ENCODE measurements at places on chromosomes 6 and 20. TPM values are rescaled to one million over a fixed set of nuclear protein-coding genes. Genes with fewer than 3 reads are reported as not detected.
A peak's percentile ranks its signal among the peaks of the same experiment; 100 is the strongest.

BHLHE23 gene
- total RNA-seq: 0.22 TPM

BLTP3A gene
- total RNA-seq: 13.8 TPM

PTK6 gene
- not detected for total RNA-seq

PPP1R16B gene
- total RNA-seq: 1.6 TPM

MYCT1 gene
- not detected for total RNA-seq

PCIF1 gene
- 9.5 TPM for total RNA-seq

XKR7 gene
- total RNA-seq: 0.07 TPM

GFRA4 gene
- not detected for total RNA-seq

MYL9 gene
- 12.4 TPM for total RNA-seq

DHX16 gene
- 17.6 TPM for total RNA-seq

MGME1 gene
- 87.2 TPM for total RNA-seq

HLA-DRB5 gene
- total RNA-seq: 3.4 TPM

SCGN gene
- not detected for total RNA-seq

RIPPLY2 gene
- not detected for total RNA-seq

SLC17A4 gene
- total RNA-seq: not detected

SNAP25 gene
- not detected for total RNA-seq

HDGFL1 gene
- not detected for total RNA-seq

DNA sequence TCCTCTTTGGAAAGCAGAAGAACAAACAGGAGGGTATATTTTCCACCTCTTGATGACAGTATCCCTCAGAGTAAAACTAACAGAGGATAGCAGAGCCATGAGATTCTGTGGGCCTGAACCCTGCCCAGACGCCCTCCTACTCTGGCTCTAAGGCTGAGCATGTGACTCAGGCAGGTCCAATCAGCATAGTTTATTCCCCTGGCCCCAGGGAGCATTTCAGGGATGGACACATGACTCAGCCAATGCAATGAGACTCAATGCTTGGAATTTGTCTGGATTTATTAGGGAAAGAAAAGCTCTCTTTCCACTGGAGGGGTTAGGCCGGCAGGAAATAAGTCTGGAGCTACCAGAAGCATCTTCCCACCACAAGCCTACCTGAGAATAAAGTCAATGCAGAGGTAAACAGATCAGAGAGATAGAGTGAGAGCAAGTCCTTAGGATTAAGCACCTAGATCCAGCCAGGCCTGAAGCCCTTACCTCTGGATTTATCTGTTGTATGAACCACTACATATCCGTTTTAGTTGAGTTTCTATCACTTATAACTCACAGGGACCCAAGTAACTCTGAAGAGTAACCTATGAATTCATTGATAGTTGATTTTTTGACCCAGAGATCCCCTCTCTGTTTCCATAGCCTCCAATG, 68.2 kb upstream of the EYA2 start:
- no peak for DNase-seq

GRCh38 chr20:10986586-10986985, 312.8 kb upstream of the JAG1 start:
- DNase-seq: peak; percentile 8

GRCh38 chr6:6661684-6662083, 73.2 kb downstream of the LY86 start:
- no peak for DNase-seq

- DNase-seq: no peak
These were observed 53.5 kb upstream of the BMP6 start for GRCh38 chr6:7672066-7673062.

GRCh38 chr6:119002069-119002468, 67.1 kb upstream of the MCM9 start:
- no peak for DNase-seq

- DNase-seq: peak; percentile 82
These were observed 715.9 kb upstream of the POU3F2 start for GRCh38 chr6:98118397-98119045.

DNA sequence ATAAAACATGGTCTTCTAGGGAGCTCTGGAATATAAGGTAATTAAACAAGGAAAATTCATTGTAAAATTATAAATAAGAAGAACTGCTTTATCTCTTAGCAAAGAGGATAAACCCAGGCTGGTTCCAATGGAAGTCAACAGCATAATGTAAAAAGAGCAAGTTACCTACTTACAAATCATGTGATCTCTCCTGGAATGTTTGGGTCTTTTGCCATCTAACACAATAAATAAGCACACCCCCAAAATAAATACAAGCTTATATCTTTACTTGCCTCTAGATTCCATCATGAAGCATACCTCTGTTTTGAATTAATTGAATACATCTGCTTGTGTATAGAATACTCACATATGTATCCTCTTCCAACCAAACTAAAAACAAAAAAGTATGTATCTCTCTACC, 2.5 kb upstream of the PHACTR1 start:
- DNase-seq: no peak

- peak; percentile 92 for DNase-seq
These were observed 703 bp downstream of the EPHA7 start for GRCh38 chr6:93418408-93419303.

DNA sequence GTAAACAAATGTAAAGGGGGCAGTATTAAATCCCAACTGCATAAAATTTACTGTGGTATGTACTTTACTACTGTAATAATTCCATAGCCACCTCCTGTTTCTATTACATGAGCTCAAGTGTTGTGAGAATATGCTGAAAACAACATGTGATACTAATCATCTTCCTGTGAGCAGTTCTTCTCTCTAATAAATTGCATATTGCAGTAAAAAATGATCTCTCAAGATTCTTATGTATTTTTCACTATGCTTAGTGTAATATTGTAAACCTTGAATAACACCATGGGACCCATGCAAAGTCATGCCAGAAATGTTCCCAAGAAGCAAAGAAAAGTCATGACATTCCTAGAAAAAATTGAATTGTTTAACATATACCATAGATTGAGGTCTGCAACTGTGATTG, 133.0 kb upstream of the ATXN1 start:
- no peak for DNase-seq

GRCh38 chr6:64504503-64504902, 868.9 kb downstream of the PHF3 start:
- DNase-seq: no peak

- no peak for DNase-seq
These were observed 304.9 kb upstream of the PRDM1 start for GRCh38 chr6:105781248-105781647.

DNA sequence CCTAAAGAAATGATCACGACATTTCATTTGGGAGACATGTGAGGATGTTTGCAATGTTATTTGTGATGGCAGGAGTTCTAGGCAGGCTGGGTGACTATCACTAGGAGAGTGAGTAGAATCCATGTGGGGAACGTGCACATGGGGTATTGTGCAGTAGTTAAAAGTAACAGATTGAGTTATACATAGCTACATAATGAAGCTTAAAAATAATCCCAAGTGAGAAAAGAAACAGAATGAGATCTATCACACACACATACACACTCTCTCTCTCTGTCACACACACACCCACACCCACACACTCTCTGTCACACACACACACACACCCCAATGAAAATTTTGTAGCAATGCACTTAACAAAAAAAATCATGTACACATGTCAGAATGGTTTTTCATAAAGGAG, 218.7 kb upstream of the ARG1 start:
- no peak for DNase-seq

DNA sequence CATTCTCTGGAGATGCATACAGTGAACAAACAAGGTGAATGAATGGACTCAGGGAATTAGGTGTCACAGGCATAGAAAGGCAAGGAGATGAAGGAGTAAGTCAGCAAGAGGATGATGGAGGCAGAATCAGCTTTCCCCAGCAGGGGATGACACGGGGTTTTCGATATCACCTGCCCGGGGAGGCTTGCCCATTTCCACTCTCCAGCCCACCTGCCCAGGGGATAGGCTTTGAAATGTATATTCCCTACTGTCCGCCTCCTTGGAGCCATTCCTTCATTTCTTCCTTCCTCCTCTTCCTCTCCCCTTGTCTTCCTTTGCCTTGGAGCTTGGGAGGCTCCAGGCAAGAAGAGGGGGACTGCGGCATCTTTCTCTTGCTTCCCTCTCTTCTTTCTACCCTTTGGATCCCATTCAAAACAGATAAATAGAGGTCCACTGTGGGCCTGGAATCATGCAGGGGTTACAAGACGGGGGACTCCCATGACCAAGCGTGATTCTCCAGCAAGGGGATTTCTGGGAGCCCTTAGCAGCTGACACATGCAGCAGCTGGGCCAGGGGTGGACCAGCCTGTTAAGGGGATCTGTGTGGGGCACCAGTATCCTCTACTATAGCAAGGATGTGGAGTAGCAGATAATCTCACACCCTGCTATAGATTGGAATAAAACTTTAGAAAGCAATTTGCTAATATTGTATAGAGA, 23.5 kb upstream of the RNF24 start:
- no peak for DNase-seq

DNA sequence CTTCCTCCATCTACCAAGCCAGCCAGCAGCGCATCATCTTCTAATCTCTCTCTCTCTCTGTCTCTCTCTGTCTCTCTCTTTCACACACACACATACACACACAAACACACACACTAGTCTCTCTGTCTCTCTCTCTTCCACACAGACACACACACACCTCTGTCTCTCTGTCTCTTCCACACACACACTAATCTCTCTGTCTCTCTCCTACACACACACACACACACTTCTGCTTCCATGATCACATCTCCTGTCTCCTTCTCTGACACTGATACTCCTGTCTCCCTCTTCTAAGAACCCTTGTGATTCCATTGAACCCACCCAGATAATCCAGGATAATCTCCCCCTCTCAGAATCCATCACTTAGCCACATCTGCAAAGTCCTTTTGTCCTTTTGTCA, 181.3 kb downstream of the NFATC2 start:
- DNase-seq: no peak

DNA sequence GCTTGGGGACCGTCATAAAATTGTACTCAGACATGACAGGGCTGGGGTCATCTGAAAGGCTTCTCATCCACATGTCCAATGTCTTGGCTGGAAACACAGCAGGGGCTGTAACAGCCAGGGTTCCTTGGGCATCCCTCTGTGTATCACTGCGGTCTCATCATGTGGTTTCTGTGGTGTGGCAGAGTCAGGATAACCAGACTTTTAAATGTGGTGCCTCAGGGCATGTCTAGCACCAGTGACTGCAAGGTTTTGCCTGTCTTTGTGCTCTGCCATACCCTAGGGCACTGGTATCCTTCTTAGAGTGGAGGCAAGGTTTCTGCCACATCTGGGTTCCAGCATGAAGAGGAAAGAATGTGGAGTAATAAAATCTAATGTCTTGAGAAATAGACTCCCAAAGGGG, 124.2 kb downstream of the PLEKHG1 start:
- no peak for DNase-seq

- DNase-seq: no peak
These were observed 27.4 kb downstream of the COL11A2 start for GRCh38 chr6:33164665-33165373.

- DNase-seq: no peak
These were observed 151.9 kb downstream of the CFAP61 start for GRCh38 chr20:20204256-20204655.

DNA sequence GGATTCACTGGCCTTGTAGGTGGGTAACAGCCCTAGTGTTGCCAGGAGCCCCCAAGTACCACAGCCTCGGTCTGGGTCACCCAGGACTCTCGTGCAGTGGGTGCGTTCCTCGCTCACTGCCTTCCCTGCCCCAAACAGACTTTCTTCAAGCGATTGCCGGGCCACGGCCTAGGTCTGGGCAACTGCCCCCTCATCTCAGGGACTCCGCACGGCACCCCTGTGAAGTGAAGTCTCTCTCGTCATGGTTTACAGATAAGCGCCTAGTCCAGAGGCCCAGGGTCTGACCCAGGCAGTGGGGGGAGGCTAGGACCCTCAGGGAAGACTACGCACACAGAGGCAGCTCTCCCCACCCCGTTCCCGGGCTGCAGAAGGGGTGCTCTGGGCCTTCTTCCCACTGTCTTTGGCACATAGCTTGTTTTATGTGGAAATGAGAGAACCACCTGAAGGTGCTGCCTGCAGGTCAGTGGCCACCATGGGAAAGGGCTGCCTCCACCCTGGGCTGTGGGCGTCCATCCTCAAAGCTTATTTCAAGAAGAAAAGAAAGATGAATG, 220.8 kb downstream of the ERMARD start:
- no peak for DNase-seq

DNA sequence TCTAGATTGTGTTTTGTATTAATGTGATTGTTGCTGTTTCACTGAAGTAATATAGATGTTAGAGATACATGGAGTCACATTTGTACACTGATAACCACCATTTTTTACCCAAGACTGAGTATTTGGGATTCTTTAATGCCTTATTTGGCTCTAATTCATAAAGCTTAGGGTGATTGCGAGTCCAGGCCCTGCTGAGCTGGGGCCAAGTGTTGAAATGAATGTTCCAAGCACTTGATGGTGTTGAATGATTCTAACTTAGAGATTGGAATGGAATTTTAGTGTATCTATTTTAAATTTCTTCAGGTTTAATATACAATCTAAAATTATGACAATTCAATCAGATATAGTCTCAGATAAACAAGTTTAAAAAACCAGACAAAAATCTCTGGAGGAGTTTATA, 329.4 kb upstream of the SLC35B3 start:
- no peak for DNase-seq

- no peak for DNase-seq
These were observed 153.6 kb upstream of the SHLD1 start for GRCh38 chr20:5596401-5597193.

- no peak for DNase-seq
These were observed 15.4 kb upstream of the SLC22A16 start for GRCh38 chr6:110491644-110492317.

DNA sequence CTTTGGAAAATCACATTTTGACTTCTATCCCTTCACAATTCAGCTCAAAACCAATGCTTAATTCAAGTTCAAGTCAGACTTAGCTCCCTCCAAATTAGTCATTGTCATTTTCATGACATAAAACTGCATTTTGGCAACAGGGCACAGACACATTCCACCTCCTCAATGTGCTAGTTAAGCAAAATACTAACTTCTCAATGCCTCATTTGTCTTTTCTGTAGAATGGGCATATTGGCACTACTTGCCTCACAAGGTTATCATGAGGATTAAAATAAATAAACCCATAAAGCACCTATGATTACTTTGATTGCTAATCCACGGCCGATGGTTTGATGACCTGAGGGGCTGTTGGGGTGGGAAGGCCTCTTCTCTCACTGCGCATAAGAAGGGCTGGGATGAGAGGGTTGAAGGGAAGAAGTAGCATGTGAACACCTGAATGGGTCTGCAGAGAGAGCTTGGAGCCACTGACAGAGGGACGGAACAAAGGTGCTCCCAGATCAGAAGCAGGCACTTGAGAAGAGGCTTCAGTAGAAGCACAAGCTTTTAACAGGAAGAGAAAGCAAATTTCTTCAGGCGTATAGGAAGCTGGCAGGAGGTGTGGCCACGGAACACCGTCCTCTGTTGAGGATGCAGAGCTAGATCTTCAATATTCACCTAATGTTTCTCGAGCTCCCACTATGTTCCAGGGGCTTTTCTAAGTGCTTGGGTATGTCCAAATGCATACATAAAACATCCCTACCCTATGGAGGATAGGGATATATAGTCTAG, 11.7 kb upstream of the TBC1D7 start:
- no peak for DNase-seq

- DNase-seq: no peak
These were observed 45.9 kb upstream of the ZNFX1 start for GRCh38 chr20:49323622-49324238.

- DNase-seq: no peak
These were observed 125.0 kb upstream of the RPS6KA2 start for GRCh38 chr6:166752097-166752496.
